ENCODE measurements at places on chromosomes 4 and X.

GRCh38 chrX:42846741-42847140 lies 68.8 kb upstream of the PPP1R2C start:
- DNase-seq = no peak

GRCh38 chr4:101123231-101123630 lies 224.1 kb downstream of the PPP3CA start:
- no peak for DNase-seq

GRCh38 chrX:136130931-136131833 lies 16.2 kb upstream of the FHL1 start:
- DNase-seq = peak; percentile 75

GRCh38 chr4:99403380-99404184 lies 31.6 kb downstream of the ADH7 start:
- DNase-seq = peak; percentile 95

- no peak for DNase-seq
These were observed 917 bp downstream of the PCDH18 start for GRCh38 chr4:137531168-137531985.

GRCh38 chr4:83071116-83071515 lies 36.1 kb downstream of the COPS4 start:
- no peak for DNase-seq

DNA sequence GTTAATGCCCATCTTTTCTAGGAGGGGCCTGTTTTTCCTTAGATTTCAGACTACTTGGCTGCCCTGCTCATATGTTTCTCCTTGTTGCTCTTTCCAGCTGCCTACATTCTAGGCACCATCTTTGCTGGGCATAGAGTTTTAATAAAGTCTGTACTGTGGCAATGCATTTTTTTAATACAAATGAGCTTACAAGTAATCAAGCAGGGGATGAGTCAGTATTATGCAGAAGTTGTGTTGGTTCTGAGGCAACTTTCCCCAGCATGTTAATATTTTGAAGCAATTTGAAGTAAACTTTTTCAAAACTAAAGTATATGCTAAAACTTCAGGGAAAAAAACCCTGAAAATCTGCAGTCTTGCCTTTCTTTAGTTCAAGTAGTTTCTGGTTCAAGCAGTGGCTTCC lies 372.0 kb upstream of the GATB start:
- DNase-seq = no peak

- no peak for DNase-seq
These were observed 6.0 kb downstream of the BGN start for GRCh38 chrX:153500676-153501280.

DNA sequence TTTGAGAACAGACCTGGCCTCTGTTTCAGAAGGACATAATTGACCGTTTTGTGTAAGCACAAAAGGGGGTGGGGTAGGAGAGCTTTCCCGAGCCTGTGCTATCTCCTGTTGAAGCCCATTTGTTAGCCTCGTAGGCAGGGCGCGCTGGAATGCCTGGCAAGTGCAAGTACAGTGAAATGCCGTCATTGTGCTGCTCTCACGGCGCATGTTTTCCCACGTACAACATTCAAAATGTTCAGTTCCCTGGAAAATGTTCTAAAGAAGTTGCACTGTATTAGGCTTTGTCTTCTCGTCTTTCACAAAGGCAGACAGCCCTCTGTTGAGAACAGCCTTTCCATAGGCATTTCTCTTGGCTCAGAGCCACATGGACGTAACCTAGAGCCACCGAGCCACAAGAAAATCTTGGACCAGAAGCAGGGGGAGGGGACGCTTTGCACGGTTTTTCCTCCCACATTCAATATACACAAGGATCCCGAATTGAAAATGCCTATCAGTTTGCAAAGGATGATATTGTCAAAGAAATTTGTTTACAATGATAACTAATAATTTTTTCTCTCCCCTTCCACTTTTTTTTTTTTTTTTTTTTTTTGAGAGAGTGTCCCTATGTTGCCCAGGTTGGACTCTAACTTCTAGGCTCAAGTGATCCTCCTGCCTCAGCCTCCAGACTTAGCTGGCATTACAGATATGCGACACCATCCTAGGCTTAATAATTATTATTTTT lies 54.6 kb upstream of the RAPGEF2 start:
- DNase-seq = peak; percentile 74

DNA sequence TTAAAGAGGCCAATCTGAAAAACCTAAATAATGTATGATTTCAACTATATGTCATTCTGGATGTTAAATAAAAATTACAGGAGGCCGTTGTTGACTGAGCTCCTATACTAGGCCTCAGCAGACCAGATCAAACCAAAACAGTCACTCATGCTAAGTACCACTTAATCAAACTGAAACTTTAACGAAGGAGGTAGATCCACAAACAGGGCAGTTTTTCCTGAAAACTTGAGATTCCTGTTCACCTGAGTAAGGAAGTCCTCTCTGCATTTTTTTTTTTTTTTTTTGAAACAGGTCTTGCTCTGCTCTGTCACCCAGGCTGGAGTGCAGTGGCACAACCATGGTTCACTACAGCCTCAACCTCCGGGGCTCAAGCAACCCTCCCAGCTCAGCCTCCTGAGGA lies 27.7 kb downstream of the MANBA start:
- no peak for DNase-seq

DNA sequence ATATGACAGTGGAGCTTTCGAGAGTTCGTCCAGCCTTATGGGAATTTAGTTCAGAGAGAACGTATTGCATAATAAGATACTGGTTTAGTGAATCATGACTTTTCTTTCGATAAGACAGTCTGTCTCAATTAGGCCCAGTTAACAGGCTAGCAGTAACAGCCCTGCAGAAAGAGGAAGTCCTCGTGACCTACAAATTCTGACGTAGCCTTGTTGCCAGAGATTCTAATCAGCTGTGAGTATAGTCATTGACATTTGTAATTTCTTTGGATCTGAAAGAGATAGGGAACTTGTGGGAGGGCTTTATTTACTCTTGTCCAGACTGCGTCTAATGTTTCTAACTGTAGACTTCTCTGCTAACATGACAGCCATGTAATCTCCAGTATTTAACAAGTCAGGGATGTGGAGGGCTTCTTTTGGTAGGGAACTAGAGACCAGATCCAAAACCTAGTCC lies 15.8 kb downstream of the ART3 start:
- DNase-seq = peak; percentile 61
